ENCODE measurements at places on chromosomes 7 and 10.

- DNase-seq: no peak
Observed at GRCh38 chr7:27520815-27521790, 141.6 kb downstream of the HIBADH start.

GRCh38 chr10:97490592-97490991 is 7.6 kb downstream of the MMS19 start:
- no peak for DNase-seq

DNA sequence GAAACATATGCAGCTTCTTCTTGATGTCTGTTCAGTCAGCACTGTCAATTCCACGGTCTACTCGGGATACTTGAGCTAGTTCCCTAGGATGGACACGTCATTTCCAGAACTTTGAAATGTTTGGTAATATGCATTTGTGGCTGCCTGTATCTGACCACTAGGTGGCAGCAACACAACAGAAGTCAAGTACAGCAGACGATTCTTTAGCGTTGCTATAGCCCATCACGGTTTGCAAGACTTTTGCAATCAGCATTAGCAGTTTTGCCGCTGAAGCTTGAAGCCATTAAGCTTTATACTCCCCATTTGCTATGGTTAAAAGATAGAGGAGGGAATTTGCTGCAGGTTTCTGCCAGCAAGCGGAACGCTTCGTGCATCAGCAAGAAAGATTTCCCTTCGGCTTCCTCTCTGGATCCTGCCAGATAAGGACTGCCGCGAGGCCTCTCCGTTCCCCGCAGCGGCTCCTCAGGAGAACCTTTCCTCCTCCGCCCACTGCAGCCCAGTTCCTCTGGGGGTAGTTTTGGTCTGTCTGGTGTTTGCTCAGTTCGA is 63.5 kb downstream of the ABCC2 start:
- peak; percentile 91 for DNase-seq

DNA sequence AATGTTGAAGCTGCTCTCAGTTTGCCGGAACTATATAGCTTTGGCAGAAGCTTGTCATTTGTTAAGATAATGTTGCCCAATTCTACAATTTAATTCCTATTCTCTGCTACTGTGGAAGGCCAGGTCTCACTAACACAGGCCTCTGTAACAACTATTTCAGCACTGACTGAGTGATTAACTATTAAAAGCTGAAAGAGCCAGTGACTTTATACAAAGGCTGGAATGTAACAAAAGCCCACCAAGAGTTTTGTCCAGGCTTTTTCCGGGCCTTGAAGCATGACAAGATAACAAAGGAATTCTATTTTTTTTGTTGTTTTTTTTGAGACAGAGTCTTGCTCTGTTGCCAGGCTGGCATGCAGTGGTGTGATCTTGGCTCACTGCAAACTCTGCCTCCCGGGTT is 795.6 kb downstream of the PHTF2 start:
- DNase-seq: peak; percentile 66

GRCh38 chr7:41046221-41046761 is 656.6 kb downstream of the INHBA start:
- peak; percentile 51 for DNase-seq

- DNase-seq: no peak
Observed at GRCh38 chr7:49014870-49015269, 90.5 kb downstream of the CDC14C start.
